Activated CD8-positive, alpha-beta memory T cell treated with anti-CD3 and anti-CD28 coated beads for 1 hour (primary cell): ENCODE measurements at places on chromosomes 7 and 10.

- DNase-seq, result no peak
Observed at GRCh38 chr7:44307301-44307900, 18.0 kb downstream of the CAMK2B start.

- no peak for DNase-seq
Observed at GRCh38 chr7:28348636-28349035, 63.7 kb upstream of the CREB5 start.

GRCh38 chr10:31149835-31150512, 118.3 kb upstream of the ZNF438 start:
- no peak for DNase-seq

GRCh38 chr7:43602256-43602655, 19.3 kb downstream of the STK17A start:
- no peak for DNase-seq

DNA sequence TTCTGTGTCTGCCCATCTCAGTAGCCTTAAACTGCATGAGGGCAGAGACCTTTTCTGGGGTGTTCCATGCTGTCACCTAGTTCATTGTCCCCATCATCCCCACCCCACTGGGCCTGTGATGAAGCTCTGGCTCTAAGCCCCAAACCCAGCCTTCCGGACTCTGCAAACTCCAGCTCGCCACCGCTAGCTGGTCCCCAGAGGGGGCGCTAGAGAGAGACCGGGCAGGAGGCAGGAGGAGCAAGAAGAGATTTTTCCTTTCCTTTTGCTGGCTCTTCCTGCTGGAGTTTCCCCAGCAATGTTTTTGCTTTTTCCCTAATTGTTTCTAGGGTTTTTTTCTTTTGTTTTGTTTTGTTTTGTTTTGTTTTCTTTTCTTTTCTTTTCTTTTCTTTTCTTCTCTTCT, 234.4 kb downstream of the TEX36 start:
- DNase-seq, result no peak

DNA sequence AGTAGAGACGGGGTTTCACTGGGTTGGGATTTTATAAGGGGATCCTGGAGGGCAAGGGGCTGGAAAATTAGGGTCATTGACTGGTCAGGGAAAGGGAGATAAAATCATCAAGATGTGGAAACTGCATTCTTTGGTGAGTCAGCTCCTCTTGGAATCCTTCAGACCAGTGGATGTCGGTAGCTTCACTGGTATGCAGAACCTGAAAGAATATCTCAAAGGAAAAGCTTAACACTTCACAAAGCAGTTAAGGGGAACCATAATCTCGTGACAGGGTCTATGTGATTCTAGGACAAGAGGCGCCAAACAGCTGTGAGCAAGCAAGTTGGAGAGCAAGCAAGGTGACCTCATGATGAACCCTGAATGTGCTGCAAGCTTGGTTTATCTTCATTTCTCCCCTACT, 634.7 kb upstream of the AUTS2 start:
- no peak for DNase-seq

GRCh38 chr7:154977250-154977649, 25.7 kb downstream of the PAXIP1 start:
- no peak for DNase-seq

DNA sequence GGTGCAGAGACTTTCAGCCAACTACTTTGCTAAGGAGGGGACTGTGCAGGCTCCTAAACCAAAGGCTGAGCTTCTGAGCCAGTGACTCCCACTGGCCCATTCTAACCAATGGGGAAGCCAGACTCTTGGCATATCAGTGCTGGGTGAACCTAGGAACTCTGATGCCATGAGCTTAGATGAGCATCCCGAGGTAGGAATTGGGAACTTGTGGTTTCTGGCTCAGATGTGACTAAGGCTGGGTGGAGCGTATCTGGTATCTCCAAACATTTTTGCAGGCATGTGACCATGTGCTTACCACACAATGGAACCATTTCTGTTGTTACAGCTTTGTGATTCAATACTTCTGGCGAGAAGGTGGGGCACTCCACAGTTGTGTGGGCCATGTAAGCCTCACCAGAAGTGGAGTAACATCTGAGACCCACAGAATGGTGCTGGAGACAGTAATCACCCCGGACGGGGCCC, 2.5 kb upstream of the AVPI1 start:
- no peak for DNase-seq

DNA sequence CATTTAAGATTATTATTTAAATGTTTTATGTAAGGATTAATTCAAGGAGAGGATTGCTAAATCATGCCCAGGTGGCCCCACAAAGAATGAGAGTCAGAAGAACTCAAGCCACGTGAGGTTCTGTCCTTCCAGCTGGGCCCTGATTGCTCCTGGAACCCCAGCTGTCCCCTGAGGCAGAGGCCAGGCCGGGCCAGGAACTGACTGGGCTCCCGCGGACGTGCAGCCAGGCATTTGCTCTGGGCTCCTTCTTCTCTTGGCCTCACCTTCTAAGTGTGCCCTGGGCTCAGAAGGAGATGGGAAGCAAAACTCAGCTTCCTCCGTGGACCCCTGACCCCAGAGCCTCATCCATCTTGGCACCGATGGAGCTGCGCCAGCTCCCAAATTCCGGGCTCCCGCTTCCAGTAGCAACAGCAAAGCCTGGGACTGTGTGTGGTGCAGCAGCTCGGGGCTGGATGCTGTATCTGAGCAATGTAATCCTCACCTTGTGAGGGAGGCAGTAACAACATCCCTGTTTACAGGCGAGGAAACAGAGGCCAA, 250.6 kb upstream of the PPP2R2D start:
- DNase-seq, result no peak

- no peak for DNase-seq
Observed at GRCh38 chr7:150465414-150465813, 15.0 kb downstream of the GIMAP8 start.

DNA sequence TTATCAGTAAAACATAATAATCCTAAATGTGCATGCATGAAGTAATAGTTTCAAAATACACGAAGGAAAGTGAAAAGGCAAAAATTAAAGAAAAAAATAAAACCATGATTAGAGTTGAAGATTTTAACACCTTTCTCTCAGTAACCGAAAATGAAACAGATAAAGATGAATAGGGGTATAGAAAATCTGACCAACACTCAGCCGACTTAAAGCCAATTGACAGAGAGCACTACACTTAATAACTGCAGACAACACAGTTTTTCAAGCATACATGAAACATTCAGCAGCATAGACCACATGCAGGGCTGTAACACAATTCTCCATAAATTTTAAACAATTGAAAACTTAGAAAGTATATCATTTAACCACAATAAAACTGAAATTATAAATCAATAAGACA, 76.1 kb downstream of the CUBN start:
- no peak for DNase-seq

GRCh38 chr7:16755397-16755796, 1.8 kb downstream of the TSPAN13 start:
- DNase-seq, result no peak

DNA sequence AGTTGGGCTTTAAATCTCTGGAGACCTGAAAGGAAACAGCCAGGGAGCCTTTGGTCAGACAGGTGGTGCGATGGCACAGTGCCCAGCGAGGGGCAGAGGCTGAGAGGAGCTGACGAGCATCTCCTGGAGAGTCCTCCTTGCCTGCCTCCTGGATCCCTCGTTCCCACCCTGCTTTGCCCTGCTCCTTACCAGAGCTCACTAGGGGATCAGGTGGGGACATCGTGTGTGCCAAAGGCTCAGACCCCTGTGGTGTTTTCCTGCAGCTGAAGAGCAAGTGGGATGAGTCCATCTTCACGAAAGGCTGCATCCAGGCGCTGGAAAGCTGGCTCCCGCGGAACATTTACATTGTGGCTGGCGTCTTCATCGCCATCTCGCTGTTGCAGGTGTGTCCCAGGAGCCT, 21.8 kb upstream of the SH2D4B start:
- no peak for DNase-seq

GRCh38 chr7:66140924-66141323, 26.3 kb downstream of the CRCP start:
- no peak for DNase-seq

- no peak for DNase-seq
Observed at GRCh38 chr7:101932083-101932482, 114.7 kb downstream of the CUX1 start.

GRCh38 chr10:128710098-128710797, 584.0 kb upstream of the MKI67 start:
- no peak for DNase-seq

DNA sequence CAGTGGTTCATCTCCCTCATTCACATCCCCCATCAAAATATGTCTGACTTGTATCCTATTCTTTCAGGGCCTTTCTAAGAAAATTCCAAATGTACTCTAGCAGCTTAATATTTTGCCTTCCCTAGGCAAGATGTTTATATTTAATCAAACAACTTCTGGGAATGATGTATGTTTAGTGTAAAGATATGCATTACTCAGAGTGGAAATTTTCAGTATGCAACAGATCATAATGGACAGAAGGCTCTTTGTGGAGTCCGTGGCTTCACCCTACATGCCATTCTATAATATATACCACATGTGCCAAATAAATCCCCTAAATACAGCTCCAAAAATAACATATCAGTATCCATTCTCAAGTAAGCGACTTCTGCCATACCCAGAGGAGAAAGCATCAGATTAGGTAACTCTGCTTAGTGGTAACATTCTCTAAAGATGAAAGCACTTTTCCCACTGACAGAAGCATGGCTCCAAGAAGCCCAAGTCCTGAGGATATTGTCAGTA, 316.6 kb downstream of the KCNMA1 start:
- no peak for DNase-seq

DNA sequence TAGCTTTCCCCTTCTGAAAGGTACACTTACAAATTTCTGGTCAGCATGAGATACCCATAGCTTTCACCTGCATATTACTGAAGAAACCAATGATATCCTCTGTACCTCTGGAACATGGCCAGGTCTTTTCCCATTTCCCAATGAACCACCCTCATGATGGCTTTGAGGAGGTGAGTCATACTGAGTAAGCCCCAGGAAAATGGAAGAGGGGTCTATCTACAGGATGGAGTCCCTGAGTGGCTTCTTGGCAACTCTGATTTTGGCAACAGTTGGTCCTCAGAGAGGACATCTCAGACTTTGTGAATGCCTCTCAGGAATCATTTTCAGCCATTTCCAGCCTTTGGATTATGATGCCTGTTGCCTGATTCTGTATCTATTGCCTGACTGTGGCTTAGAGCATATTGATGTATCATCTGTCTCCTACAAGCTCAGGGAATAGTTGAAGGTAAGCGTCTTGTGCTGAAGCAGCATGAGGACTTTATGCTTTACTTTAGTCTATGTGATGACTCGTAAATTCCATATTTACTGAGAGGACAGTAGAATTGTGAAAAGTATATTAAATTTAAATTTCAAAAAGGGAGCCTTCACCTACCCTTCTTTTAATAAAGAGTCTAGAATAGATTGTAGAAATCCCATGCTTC, 84.7 kb upstream of the DKK1 start:
- no peak for DNase-seq

GRCh38 chr10:76444034-76444800, 1012.8 kb downstream of the LRMDA start:
- no peak for DNase-seq

DNA sequence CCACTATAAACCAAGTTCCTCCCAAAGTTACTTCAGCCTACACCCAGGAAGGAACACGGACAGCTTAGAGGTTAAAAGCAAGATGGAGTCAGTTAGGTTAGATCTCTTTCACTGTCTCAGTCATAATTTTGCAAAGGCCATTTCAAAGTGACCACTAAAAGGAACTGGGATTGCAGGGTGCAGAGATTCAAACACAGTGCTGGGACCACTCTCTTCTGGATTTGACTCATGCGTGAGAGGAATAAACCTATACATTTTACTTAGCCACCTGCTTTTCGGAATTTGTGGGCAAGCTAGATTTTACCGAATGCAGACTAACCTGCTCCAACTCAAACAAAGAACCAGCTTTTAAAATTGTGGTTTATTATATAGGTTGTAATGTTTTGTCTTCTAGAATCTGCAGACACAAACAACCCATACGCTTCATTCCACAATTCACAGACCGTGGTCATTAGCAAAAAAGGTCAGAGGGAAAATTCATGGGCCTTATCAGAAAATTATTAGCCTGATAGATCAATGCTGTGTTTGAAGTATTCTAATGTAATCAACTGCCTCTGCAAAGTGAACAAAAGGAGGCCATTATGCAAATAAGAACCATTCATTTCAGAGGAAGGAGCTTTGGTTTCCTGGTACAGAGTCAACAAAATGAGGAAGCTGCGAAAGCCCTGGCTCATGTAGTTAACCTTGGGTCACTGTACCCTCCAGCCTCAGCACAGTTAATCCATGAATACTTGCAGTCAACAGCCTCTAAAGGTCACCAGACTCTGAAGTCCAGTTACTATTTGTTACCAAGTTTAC, 342.7 kb upstream of the KLF6 start:
- DNase-seq, result no peak
